ENCODE measurements at places on chromosomes 16 and 17.
A peak's percentile ranks its signal among the peaks of the same experiment; 100 is the strongest.

DNA sequence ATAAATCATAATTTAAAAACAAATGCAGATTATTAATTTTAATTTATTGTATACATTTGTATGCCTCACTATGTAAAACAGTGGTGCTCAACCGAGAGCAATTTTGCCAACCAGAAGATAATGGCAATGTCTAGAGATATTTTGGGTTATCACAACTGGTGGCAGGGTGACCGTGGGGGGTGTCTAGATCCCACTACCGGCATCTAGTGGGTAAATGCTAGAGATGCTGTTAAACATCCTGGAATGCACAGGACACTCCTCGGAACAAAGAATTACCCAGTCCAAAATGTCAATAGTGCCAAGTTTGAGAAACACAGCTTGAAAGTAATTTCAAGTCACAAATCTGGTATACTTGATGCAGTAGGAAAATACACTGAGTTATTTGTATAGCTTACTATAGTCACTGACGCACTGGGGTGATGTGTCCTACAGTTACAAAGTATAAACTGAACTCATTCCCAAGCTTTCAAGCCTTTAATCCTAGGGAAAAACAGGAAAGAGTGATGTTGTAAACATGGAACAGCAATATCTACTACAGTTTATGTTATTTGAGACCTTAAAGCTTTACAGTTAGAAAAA is 133.5 kb downstream of the BRIP1 start:
- no peak for DNase-seq

- peak; percentile 36 for DNase-seq
These were observed at the start of gene SLC25A10 for GRCh38 chr17:81711814-81712467. Gene SLC25A10 (plus strand): TSS chr17:81712284. CDS start chr17:81712427, 143 bp downstream.

DNA sequence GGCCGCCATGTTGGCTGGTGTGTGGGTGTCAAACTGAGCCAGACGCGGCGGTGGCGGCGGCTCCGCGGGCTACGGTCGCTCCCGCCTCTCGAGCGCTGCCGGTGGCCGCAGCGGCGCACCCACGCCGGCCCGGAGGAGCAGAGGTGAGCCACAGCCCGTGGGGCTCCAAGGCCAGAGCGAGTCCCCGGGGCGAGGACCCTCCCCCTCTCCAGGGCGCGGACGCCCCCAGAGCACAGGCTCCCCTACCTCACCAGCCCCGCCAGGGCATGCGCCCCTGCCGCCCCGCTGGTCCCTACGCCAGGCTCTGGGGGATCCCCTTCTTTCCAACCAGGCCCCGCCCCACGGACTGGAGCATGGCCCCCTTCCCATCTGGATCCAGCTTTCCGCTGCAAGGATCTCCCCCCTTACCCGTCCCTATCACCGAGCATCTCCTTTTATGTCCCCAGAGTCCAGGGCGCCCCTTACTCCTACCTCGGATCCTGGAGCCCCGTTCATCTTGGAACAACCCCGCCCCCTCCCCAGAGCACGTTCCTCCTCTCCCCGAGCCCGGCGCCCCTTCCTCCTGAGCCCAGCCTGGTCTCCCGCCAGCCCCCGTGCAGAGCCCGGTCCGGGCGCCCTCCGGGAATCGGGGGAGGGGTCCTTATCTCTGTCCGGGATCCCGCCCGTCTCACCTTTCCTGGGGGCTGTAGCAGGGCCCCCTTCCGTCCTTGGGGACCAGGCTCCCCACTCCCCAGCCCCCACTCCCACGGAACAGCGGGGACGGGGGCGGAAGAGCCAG is 412 bp downstream of the EPN2 start:
- DNase-seq = peak; percentile 32

GRCh38 chr17:73334771-73335513 is 23.1 kb upstream of the CDC42EP4 start:
- DNase-seq = no peak

DNA sequence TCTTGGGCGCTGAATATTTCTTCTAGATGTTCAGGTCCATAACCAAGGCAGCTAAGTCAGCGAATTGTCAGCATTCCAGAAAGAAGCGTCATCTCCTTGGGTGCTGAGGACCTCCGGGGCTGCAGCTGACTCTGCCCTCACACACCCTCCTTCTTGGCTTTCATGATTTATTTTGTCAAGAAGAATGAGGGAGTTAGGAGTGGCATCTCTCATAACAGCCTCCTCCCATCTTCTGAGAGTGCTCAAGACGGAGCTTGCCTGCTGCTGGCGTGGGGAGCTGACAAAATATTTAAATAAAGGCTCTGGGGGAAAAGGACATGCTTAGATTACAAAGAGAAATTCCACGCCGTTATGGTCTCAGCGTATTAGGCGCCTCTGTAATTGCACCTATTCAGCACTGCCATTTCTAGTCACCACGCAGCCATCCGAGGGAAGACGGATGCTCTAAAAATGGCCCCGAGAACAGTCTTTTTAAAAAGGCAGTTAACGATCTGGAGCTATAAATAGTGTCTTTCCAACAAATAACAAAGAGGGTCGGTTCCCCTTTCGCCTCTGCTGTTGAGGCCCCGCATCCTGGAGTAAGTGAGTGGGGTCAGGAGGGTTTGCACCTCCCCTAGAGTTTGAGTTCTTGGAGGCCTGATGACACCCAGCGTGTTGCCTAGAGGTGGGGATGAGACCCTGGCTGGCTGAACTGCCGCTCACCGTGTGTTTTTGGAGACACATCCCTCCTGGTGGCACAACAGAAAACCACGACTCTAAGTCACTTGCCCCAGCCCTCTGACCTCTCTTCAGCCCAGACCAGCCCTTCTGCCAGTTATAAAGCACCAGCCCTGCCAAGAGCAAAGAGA is 187.0 kb downstream of the CCDC182 start:
- no peak for DNase-seq

GRCh38 chr17:82791532-82791931 is 39.7 kb downstream of the TBCD start:
- no peak for DNase-seq

DNA sequence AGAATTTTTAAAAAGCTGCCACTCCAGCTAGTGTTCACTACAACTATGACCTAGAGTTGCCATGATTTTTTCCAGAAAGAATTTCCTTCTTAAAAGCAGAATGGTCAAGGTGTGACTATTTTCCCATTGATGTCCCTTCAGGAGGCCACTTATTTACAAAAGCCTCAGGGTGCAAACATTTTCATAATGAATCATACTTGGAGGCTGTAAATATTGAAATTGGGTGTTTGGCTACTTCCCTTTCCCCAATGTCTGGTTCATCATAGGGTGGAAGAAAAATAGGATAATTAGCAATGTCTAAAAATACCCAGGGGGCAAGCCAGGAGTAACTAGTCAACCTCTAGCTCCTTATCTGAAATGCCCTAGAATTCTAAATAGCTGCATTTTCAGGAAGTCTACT is 18.8 kb downstream of the AXIN2 start:
- peak; percentile 15 for DNase-seq

Data from dermis microvascular lymphatic vessel endothelial cell (primary cell).